Activated CD4-positive, alpha-beta T cell treated with anti-CD3 and anti-CD28 coated beads for 48 hours (primary cell): ENCODE measurements at places on chromosomes 7 and 10.

DNA sequence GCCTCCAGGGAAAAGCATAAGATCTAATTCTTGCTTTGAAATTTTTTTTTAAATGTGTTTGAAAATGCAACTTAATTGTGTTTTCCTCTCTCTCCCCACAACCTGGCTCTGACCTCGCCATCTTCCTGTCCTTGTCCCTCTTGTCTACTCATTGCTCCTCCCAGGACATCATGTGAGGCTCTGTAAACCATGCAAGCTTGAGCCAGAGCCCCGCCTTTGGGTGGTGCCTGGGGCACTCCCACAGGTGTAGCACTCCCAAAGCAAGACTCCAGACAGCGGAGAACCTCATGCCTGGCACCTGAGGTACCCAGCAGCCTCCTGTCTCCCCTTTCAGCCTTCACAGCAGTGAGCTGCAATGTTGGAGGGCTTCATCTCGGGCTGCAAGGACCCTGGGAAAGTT lies 9.8 kb upstream of the CDHR1 start:
- DNase-seq = no peak

DNA sequence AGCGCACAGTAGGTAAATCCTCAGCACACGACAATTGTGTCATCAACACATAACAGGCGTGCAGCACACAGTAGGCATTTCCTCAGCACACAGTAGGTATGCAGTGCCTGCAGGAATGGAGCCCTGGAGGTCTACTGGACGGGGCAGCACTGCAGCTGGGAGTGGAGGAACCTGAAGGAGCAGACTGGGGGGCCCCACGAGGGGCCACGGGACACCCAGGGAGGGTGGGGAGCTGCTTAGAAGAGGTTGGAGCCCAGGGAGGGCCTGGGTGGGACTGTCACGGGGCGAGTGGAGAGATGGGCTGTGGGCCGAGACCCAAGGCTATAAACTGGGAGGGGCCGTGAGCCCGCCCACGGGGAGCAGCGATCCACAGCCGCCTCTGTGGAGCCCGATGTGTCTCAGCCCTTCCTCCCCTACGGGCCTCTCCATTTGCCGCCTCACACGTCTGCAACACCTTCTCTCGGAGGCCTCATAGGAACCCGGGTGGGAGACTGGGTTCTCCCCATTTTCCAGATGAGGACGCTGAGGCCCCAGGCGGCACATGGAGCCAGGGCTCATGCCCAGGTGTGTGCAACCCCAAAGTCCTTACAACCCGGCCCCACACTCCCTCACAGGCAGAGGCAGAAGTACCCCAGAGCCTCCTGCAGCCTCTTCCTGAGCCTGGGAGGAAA lies 101.5 kb downstream of the MICALL2 start:
- peak; percentile 59 for DNase-seq

DNA sequence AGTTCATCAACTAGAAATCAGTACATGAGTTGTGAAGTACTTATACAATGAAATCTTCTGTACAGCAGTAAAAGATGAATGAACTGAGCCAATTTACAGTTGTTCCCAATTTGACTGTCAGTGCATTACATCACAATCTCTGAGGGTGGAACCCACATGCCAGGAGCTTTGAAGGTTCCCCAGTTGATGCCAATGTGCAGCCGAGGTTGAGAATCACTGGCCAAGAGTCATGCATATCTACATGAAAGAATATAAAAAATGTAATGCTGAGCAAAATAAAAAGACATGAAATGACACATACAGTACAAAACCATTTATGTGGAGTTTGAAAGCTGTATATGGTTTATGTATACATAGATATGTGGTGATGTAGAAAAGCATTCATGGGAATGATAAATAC lies 22.1 kb upstream of the CCNJ start:
- no peak for DNase-seq

DNA sequence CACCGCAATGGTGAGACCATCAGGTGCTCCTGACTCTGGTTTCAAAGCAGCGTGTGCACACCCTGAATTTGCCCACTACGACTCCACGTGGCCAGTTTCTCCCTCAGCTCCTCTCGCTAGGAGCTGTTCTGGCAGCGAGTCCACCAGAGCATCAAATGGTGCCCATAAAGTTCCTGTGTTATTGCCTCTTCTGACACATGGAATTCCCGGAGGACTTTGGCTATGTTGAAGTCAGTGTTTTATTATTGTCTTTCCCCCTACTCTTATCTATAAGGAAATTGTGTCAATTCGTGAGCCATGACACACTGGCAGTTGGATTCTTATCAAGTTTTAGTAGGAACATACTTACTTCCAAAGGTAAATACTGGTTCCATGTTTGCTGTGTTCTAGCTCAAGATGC lies 53.9 kb upstream of the NPVF start:
- no peak for DNase-seq

DNA sequence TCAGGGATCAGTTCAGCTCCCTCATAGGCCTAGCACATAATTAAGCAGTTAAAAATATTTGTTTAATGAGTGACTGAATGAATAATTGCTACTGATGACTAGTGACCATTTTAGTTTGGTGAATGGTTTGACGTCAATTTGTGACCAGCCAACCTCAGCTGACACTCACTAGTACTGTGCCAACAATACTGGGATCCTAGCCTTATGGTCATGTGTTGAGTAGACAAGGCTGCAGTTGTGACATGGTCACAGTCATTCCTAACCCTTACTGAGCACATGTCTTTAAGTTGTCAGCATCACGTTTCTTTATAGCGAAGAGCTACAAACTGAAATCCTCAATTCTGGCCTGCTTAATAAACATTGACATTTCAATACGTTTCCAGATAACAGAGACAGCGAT lies 86.9 kb upstream of the SLC26A5 start:
- DNase-seq = no peak

GRCh38 chr7:42452356-42452755 lies 215.3 kb upstream of the GLI3 start:
- DNase-seq = no peak

GRCh38 chr10:69080226-69080625 lies 7.7 kb upstream of the SRGN start:
- DNase-seq = no peak

- no peak for DNase-seq
Observed at GRCh38 chr10:129679207-129679606, 212.2 kb downstream of the MGMT start.

DNA sequence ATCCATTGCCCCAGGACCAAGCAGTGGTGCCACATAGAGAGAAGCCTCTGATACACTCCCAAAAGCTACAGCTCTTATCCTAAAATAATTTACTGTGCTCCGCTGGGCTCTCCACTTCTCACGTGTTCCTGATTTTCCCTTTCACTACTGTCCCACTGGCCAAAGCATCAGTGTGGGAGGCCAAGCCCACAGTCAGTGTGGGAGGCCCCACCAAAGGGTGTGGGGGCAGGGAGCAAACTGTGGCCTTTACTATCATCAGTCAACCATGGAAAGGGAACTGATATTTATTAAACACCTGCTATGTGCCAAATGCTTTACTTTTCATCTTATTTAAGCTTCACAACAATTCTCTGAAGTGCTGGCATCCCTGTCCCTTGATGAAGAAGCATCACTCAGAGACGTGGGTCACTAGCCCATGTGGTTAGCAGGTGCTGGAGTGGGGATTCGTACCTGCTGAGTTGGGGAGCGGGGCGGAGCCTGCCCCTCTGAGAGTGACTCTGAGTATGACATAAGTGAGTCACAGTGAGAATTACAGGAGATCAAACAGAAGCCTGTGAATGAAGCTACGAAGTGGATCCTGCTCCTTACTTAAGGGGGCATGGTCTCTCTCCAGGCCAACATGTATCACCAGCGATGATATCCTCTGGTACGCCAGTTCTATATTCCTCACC lies 50.4 kb downstream of the PYROXD2 start:
- peak; percentile 20 for DNase-seq

- DNase-seq = no peak
Observed at GRCh38 chr7:128934361-128935341, 3.1 kb upstream of the IRF5 start.

- no peak for DNase-seq
Observed at GRCh38 chr10:131980761-131981428, 828 bp downstream of the BNIP3 start.

DNA sequence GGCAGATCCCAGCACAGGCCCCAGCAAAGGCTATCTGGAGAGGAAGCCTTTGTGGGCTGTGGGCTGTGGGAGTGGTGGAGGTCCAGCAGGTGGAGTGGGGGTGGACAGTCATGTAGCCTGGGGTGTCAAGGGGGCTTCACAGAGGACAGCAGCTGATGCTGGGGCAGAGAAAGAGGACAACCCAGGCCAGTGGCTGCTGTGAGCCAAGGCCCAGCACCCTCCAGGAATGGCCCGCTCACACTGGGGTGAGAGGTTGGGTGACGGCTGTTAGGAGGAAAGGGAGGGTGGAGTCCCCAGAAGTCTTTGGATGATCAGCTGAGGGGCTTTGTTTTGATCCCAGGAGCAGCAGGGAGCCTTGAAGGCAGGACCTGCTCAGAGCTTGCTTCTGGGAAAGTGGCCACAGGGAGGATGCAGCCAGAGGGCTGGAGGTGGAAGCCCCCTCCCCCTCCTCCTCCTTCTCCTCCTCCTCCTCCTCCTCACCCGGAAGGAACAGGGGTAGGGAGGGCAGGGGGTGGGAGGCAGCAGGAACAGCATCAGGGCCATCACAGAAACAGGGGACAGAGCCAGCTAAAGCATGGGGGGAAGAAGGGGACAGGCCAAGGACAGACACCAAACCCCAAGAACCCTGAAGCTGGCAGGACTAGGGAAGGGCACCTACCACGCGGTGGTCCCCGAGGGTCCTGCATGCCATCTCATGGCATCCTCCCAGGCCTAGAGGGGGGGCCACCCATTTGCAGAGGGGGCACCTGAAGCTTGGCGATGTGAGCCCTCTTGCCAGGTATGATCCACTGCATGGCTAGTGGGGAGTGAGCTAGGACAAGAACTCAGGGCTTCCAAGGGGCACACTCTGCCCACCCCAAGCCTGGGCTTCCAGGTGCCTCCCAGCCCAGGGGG lies 144.9 kb downstream of the GRID1 start:
- DNase-seq = no peak

DNA sequence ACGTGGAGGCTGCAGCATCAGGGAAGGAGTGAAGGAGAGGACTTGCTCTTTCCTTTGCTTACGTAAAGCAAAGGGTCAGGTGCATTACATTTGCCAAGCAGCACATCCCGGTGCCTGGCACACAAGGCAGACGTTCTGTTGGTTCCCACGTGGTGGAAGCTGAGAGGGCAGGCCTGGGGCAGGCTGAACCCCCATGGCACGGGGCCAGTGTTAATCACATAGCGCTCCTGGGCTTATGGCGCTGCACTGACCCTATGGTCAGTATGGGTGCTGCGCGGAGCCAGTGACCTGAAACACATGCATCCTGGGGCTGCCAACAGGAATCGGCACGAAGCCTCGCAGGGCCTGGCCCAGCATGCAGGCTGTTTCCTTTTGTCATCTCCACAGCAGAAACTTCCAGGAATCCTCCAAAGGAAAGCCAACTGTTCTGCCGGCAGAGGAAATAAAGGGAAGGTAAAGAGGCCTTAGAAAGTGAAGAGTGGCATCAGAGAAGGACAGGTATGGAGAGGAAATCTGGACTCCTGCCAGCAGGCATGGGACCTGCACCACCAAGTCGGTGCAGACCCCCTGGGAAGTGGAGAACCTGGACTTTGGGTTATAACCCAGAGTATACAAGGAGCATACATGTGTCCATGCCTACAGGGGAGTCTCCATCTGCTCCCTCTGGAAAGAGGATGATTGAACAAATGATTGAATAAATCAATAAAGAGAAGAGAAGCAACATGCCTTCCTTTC lies 560.2 kb downstream of the TCERG1L start:
- no peak for DNase-seq

- no peak for DNase-seq
Observed at GRCh38 chr10:9301148-9301547, 1246.7 kb downstream of the GATA3 start.

DNA sequence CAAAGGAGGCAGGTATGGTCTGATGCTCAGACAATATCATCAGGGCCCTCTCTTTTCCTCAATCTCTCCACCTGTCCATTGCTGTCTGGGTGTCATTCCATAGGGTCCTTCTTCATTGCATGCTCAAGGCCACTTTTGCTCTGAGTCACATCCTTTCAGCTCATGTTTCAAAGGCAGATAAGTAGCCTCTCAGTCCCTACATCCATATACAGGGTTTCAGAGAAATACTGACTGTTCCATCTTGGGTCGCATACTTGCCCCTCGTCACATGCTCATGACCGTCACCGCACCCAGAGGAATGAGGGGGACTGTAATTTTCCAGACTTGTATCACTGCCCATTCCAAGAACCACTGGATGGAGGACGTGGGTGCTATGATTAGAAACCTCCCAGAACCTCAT lies 93.4 kb downstream of the FAM107B start:
- no peak for DNase-seq

- DNase-seq = no peak
Observed at GRCh38 chr7:68433462-68434070, 1164.7 kb upstream of the AUTS2 start.
